Heart right ventricle (tissue), 16 donors: ENCODE measurements at places on chromosomes 4 and X. TPM values are rescaled to one million over a fixed set of nuclear protein-coding genes. Genes with fewer than 3 reads are reported as not detected.

Gene DRP2
- total RNA-seq: not detected

Gene OFD1
- 7.9 TPM for total RNA-seq

Gene MMGT1
- 22.7 TPM for total RNA-seq

Gene DCAF12L1
- not detected for total RNA-seq

Gene FGB
- total RNA-seq: not detected

Gene SPP1
- 246 TPM for total RNA-seq

Gene SLC10A6
- 0.37 TPM for total RNA-seq

Gene LRRC66
- 0.11 TPM for total RNA-seq

Gene EDNRA
- total RNA-seq: 6.7 TPM
